ENCODE measurements at places on chromosomes 4 and X.

DNA sequence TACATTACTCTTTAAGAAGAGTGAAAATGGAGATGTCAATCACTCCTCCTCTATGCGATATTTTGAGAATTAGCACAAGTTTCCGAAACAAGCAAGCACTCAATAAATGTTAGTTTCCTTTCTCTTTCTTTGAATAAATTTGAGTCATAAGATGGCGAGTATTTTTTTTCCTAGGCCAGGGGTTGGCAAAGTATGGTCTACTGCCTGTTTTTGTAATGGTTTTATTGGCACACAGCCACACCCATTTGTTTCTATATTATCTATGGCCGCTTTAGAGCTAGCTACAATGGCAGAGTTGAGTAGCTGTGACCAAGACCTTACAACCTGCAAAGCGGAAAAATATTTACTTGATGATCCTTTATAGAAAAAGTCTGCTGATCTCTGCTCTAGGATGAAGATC is 139.5 kb downstream of the MID1 start:
- DNase-seq = no peak

- no peak for DNase-seq
Observed at GRCh38 chr4:86894455-86894854, 2.2 kb upstream of the C4orf36 start.

GRCh38 chr4:141676087-141676670 is 39.8 kb downstream of the IL15 start:
- DNase-seq = no peak

DNA sequence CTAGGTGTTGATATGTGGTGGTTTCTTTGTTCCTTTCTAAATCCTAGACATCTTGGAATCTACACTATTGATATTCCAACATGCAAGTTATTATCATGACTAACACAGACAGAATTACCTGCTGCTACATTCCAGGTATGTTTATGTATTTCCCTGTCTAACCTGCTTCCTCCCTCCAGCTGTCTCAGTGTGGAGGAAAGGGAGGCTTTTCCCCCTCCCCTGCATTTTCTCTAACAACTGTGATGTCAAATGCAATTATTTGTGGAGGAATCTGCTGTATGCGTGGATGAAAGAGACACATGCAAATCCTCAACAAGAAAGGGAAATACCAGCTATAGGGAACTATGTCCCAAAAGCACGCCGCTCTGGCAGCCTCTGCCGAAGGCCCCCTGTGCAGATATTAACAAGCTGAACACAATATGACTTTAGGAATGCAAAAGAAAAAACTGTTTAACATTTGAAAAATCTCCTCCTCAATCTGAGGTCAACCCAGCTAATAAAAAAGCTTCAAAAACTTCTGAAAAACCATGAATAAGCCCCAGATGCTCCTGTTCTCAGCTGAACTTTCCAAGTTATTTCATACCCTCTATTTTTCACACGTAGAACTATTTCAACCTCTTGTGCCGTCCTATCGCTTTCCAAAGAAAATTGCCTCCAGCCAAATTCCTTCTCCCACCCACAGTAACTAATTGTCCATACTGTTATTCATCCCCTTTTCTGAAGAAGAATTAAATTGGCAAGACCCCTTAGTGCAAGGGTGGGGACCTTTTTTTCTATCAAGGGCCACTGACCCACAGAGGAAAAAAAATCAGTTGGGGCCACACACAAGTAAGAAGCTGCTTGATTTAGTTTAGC is 225.1 kb upstream of the GPC4 start:
- no peak for DNase-seq

- peak; percentile 13 for DNase-seq
Observed at GRCh38 chrX:152824841-152825374, 5.6 kb downstream of the CETN2 start.

- DNase-seq = no peak
Observed at GRCh38 chrX:20333672-20334071, 67.0 kb upstream of the RPS6KA3 start.

- no peak for DNase-seq
Observed at GRCh38 chr4:111113591-111113990, 490.7 kb upstream of the PITX2 start.

- DNase-seq = no peak
Observed at GRCh38 chrX:926070-926469, 286.4 kb downstream of the CRLF2 start.

Measured in H54 (cell line).